ENCODE measurements at places on chromosomes 3 and 15.
A peak's percentile ranks its signal among the peaks of the same experiment; 100 is the strongest.

GRCh38 chr3:177676148-177676547, 478.9 kb upstream of the TBL1XR1 start:
- no peak for DNase-seq

DNA sequence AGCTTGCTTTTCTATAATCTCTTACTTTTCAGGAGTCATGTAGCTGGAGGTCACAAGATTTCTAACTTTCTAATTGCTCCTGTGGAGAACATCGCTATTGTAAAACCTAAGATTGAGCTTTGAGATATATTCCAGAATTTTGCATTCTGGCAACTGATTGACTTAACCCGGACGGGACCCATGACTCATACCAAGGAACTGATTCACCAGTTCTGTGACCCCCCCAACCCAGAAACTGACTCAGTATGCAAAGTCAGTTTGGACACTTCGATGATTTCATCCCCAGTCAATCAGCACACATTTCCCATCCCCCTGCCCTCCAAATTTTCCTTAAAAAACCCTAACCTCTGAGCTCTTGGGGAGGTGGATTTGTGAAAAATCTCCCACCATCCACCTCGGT, 396.5 kb upstream of the GBE1 start:
- peak; percentile 89 for DNase-seq

DNA sequence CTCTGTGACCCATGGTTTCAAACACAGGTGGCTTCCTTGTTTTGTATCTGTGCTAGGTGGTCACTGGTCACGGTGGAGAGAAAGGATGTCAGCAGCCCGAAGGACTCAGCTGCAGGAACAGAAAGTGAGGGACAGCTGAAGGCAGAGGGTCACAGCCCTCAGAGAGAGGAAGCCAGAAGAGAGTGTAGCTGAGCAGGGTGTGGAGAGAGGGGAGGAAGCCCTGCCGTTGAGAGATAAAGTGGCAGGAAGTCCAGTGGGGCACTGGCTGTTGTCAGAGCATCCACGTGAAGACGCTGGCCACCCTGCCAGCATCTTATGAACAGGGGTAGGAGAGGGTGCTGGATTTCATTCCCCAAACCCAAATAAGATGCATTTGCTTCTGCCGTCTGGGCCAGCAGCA, 36.9 kb downstream of the LIMD1 start:
- DNase-seq: no peak

- DNase-seq: no peak
Observed at GRCh38 chr3:196177967-196178366, 33.2 kb downstream of the ZDHHC19 start.

GRCh38 chr15:78638658-78639314, 2.2 kb downstream of the CHRNB4 start:
- DNase-seq: peak; percentile 38
